ENCODE measurements at places on chromosomes 3 and 15. TPM values are rescaled to one million over a fixed set of nuclear protein-coding genes. Genes with fewer than 3 reads are reported as not detected.

The UQCC5 gene
- 16.5 TPM for total RNA-seq

The C3orf49 gene
- not detected for total RNA-seq

The MRPL46 gene
- 20.4 TPM for total RNA-seq

The GOLGA6A gene
- total RNA-seq: not detected

The GOLGA8K gene
- not detected for total RNA-seq

The RTP3 gene
- total RNA-seq: not detected

The CPLX3 gene
- total RNA-seq: 40.5 TPM

The ANKDD1A gene
- total RNA-seq: 23.9 TPM

The PRICKLE2 gene
- 21.0 TPM for total RNA-seq

The LMAN1L gene
- 219 TPM for total RNA-seq

The KNG1 gene
- not detected for total RNA-seq

The FGF12 gene
- 5.7 TPM for total RNA-seq

The PRR23E gene
- not detected for total RNA-seq

The SERINC4 gene
- total RNA-seq: 3.9 TPM

The GRK7 gene
- total RNA-seq: not detected

The UACA gene
- 35.2 TPM for total RNA-seq

The GOLGA6D gene
- not detected for total RNA-seq

The CCR9 gene
- 0.09 TPM for total RNA-seq

The ADPRH gene
- 8.2 TPM for total RNA-seq

The NR2E3 gene
- total RNA-seq: 2.1 TPM

The FRMD4B gene
- 41.4 TPM for total RNA-seq

The FEZF2 gene
- 0.62 TPM for total RNA-seq

The GRAMD1C gene
- 7.4 TPM for total RNA-seq

The SLC22A13 gene
- total RNA-seq: not detected

The ILDR1 gene
- 8.0 TPM for total RNA-seq

The WNT7A gene
- 0.11 TPM for total RNA-seq

The DNAH12 gene
- total RNA-seq: 0.05 TPM

The ALDH1A2 gene
- total RNA-seq: 65.0 TPM

The TM4SF1 gene
- total RNA-seq: 142 TPM

The NANOGP8 gene
- total RNA-seq: not detected

The CHL1 gene
- total RNA-seq: 6.1 TPM

The GCHFR gene
- 14.3 TPM for total RNA-seq

The GNAT1 gene
- not detected for total RNA-seq

The SLC51B gene
- not detected for total RNA-seq

Data from prostate gland (tissue), 2 donors.